ENCODE measurements at places on chromosomes 6 and 20.
A peak's percentile ranks its signal among the peaks of the same experiment; 100 is the strongest.

GRCh38 chr6:140209775-140210174, 835.3 kb upstream of the CITED2 start:
- no peak for DNase-seq

DNA sequence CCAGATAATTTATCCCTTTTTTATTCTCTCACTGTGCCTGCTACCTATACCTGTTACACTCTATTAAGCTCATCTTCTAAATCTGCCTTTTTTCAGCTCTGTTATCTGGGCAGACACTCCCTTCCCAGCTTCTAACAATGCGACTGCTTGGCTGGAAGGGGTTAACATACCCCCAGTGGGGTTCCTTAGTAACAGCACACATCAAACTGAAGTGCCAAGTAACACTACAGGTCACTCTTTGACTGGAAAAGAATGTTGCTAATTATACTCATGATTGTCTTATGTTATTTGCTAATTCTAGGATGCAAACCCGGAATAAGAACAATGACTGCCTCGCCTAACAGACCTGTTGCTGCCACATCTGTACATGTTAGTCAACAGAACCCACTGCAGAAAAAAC, 203.5 kb downstream of the EPM2A start:
- no peak for DNase-seq

DNA sequence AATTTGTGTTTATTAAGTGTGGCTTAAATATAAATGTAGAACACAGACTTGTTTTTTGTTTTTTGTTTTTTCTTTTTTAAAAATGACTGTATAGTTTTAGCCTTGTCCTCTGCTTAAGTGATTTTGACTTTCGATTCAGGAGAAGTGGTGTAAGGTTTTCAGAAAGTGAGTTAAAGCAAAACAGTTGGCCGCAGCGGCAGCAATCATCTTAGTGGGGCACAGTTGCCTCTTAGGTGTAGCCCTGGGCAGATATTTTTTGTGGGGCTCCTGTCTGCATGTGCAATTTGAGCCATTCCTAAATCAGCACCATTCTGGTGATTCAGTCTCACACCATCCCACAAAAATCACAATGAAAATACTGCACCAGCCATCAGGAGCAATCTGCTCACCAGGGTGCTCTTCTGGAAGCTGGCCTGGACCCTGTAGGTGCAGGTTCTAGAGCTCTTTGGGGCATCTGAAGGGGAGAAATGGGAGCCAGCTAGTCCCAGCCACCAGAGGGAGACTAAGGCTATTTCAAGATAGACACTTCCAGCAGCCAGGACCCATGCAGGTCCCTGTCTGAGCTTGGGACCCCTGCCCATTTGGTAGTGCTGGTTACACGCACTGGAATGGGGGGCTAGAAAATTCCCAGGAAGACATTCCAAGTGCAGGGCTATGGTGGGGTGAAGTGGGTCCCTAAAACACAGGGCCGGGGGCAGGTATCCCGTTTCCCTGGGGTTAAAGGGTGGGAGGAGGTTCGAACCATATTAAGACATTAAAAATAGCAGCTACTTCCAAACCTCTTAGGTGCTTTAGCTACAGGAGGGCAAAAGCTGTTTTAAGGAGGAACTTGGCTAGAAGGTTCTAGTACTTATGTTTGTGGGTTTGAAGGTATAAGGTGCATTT, 156.6 kb downstream of the NFATC2 start:
- DNase-seq, result peak; percentile 57

- DNase-seq, result no peak
Measured at GRCh38 chr6:14232889-14233288, 115.3 kb downstream of the CD83 start.
